ENCODE measurements at places on chromosomes 12 and 14.

GRCh38 chr12:56074396-56074795, 5.6 kb upstream of the ERBB3 start:
- no peak overlapping the region for H3K4me3 ChIP-seq
- DNase-seq, result no peak
- H3K27ac ChIP-seq, result no peak overlapping the region
- H3K27me3 ChIP-seq, result no peaks in the 10 kb centered on the region

- no peaks in the 10 kb centered on the region for H3K36me3 ChIP-seq
- H3K27me3 ChIP-seq, result no peaks in the 10 kb centered on the region
- peaks cover 5% of the 10 kb centered on the region for H3K4me1 ChIP-seq
- DNase-seq, result no peak
These were observed 396.8 kb downstream of the NUAK1 start for GRCh38 chr12:105741786-105742566.

DNA sequence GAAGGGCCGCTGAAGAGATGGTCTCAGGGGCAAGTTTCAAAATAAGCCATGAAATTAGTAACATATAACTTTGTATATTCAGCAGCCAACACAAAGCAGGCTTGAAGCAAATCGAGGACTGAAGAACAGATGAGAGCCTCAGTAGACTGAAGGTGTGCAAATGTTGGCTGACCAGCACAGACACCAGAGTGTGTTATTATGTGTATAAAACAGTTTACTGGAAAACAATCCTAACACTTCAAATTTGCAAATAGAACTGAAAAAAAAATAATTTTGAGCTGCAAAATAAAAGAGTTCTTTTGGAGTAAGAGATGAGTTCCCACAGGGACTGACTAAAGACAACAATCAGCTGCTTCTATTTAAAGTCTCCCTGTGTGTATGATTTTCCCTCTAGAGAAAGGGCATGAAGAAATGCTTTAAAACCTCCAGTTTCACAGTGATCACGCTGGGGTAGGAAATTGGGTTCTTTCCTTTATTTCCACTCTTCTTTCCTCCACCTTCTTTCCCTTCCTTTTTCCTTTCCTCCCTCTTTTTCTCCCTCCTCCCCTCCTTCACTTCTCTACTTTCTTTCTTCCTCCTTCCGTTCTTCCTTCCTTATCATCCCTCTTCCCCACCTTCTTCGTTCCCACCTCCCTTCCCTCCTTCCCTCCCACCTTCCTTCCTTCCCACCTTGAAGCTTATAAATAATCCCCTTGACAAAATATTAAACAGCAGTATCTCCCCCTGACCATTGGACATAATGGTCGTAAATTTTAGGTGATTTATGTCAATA, 383.9 kb upstream of the DCN start:
- H3K36me3 ChIP-seq, result no peaks in the 10 kb centered on the region
- H3K4me3 ChIP-seq, result no peak overlapping the region
- no peaks in the 10 kb centered on the region for H3K27me3 ChIP-seq

- H3K4me3 ChIP-seq, result no peak overlapping the region
- no peaks in the 10 kb centered on the region for H3K27me3 ChIP-seq
- H3K36me3 ChIP-seq, result no peaks in the 10 kb centered on the region
- no peaks in the 10 kb centered on the region for H3K4me1 ChIP-seq
- no peak for DNase-seq
These were observed 351.0 kb upstream of the FKBP4 start for GRCh38 chr12:2443776-2444175.

DNA sequence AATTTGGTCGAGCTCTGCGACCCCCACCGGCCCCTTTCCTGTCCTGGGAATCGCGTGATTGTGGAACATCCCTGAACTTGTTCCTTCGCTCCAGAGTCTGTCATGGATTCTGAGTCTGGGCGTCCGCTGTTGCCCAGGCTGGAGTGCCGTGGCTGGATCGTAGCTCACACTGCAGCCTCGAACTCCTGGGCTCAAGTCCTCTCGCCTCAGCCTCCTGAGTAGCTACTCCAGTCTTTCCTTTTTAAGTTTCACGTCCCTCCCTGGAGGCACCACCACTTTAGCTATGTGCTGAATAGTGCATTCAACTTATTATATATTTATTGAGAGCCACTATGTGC, 698 bp downstream of the ACOT6 start:
- no peaks in the 10 kb centered on the region for H3K4me1 ChIP-seq
- H3K36me3 ChIP-seq, result no peaks in the 10 kb centered on the region
- H3K27me3 ChIP-seq, result peaks cover 2% of the 10 kb centered on the region
- H3K27ac ChIP-seq, result no peak overlapping the region
- H3K4me3 ChIP-seq, result no peak overlapping the region

- no peaks in the 10 kb centered on the region for H3K27me3 ChIP-seq
- no peak for DNase-seq
- H3K36me3 ChIP-seq, result no peaks in the 10 kb centered on the region
- no peaks in the 10 kb centered on the region for H3K4me1 ChIP-seq
- no peak overlapping the region for H3K4me3 ChIP-seq
- H3K27ac ChIP-seq, result no peak overlapping the region
These were observed 53.4 kb downstream of the CYP46A1 start for GRCh38 chr14:99737451-99737951.

- H3K27me3 ChIP-seq, result no peaks in the 10 kb centered on the region
- no peaks in the 10 kb centered on the region for H3K36me3 ChIP-seq
- no peaks in the 10 kb centered on the region for H3K4me1 ChIP-seq
- H3K4me3 ChIP-seq, result no peak overlapping the region
- H3K27ac ChIP-seq, result no peak overlapping the region
- no peak for DNase-seq
These were observed 98.8 kb upstream of the NTF3 start for GRCh38 chr12:5333096-5333495.

DNA sequence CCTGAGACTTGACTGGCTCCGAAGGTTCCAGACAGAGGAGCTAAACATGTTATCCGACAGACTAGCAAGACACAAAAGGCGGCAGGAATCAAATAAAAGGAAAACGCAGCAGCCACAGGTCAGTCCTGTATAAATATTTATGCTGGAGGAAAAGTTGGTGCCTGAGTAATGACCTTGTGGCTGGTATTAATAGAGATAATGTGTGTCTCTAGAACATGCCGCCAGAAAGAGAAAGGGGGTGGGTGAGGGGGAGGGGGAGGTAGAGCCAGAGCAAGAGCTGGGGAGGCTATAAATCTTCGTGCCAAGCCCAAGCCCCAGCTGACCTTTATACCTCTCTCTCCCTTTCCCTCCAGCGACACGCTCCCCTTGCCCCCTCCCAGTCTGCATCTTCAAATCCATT, 590.4 kb downstream of the MED13L start:
- H3K36me3 ChIP-seq, result no peaks in the 10 kb centered on the region
- no peak overlapping the region for H3K27ac ChIP-seq
- no peak overlapping the region for H3K4me3 ChIP-seq
- no peaks in the 10 kb centered on the region for H3K27me3 ChIP-seq
- no peaks in the 10 kb centered on the region for H3K4me1 ChIP-seq

DNA sequence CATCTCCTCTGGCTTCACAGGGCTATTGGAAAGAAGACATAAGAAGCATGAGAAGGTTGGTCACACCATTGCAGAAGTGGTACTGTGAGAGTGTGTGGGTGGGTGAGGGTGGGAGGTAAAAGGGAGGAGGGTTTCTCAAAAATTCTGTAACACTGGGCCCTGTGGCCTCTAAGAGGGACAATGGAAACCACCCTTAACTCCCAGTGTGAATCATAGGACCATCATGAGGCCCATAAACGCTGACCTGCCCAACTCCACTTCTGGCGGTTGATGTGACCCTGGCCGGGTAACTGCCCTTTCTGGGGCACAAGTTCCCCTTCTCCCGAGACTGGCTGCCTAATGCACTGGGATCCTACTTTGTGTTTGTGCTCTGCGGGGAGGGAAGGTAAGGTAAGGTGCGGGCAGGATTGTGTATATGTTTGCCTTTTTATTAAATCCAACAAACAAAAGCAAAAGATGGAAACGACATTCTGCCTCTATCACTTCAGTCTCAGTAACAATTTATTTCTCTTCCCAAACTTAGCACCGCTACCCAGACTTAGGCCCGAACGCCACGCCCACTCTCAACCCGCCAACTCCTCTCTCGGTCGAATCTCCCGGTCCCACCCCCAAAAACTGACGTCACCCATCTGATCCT, 551 bp downstream of the METTL1 start:
- H3K27me3 ChIP-seq, result no peaks in the 10 kb centered on the region
- DNase-seq, result peak; percentile 97
- H3K4me1 ChIP-seq, result peaks cover 1% of the 10 kb centered on the region
- H3K36me3 ChIP-seq, result peaks cover 2% of the 10 kb centered on the region
- no peak overlapping the region for H3K27ac ChIP-seq
- H3K4me3 ChIP-seq, result peak overlapping the region; percentile 51

DNA sequence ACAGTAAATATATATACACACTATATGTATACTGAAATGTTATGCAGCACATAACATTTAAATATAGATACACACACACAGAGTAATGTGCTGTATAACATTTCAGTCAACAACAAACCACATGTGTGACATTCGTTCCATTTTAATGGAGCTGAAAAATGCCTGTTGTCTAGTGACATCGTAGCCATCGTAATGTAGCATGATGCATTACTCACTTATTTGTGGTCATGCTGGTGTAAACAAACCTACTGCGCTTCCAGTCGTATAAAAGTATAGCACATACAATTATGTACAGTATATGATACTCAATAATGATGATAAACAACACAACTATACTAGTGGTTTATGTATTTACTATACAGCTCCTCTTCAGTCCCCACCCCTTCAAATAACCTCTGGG, 119.0 kb upstream of the SLC38A4 start:
- no peak overlapping the region for H3K27ac ChIP-seq
- no peaks in the 10 kb centered on the region for H3K27me3 ChIP-seq
- no peaks in the 10 kb centered on the region for H3K4me1 ChIP-seq
- no peak for DNase-seq

DNA sequence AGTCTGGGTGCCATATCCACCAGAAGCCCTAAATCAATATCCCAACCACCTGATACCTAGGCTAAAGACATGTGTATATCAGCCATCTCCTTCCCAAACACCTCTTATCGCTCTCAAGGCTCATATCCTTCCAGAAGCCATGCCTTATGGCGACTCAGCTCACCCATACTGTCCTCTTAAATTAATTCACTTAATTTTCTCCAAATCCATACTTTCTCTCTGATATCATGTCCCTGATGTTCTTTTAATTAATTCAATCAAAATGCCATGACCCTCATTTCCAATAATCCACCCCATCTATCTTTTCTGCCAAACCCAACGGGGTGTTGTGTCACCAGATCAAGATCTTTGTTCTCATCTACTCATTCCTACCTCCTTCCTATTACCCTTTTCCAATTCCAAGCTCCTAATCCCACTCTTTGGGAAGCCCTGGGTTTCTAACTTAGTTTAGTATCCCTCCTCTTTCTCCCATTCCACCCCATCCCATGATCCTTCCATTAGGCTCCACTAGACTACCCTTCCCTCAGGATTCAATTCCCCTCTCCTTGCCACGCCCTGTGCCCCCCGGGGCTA, 723 bp downstream of the ATF7 start:
- DNase-seq, result no peak
- no peaks in the 10 kb centered on the region for H3K27me3 ChIP-seq
- no peak overlapping the region for H3K27ac ChIP-seq
- H3K4me3 ChIP-seq, result peak overlapping the region; percentile 61

DNA sequence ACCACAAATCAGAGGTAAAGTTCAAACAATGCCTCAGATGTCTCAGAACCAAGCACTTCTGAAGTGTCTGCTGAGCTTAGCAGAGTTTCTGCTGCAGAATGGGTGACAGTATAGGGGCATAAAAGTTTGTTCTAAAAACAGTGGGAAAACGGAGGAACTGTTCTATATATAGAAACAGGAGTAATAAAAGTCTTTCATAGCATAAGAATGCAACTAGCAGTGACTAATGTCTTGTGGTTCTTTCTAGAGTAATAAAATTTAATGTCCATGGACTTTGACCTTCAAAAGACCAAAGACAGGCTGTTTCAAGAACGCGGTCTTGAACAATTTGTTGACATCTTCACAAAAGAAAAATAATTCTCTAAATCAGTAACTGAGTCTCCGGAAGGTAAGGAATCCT, 107.5 kb upstream of the FAR2 start:
- H3K27me3 ChIP-seq, result no peaks in the 10 kb centered on the region
- DNase-seq, result no peak
- no peak overlapping the region for H3K4me3 ChIP-seq
- H3K4me1 ChIP-seq, result no peaks in the 10 kb centered on the region
- no peak overlapping the region for H3K27ac ChIP-seq

GRCh38 chr14:96215452-96216244, 11.0 kb downstream of the BDKRB2 start:
- DNase-seq, result no peak
- no peak overlapping the region for H3K27ac ChIP-seq
- H3K4me3 ChIP-seq, result no peak overlapping the region
- H3K27me3 ChIP-seq, result no peaks in the 10 kb centered on the region

DNA sequence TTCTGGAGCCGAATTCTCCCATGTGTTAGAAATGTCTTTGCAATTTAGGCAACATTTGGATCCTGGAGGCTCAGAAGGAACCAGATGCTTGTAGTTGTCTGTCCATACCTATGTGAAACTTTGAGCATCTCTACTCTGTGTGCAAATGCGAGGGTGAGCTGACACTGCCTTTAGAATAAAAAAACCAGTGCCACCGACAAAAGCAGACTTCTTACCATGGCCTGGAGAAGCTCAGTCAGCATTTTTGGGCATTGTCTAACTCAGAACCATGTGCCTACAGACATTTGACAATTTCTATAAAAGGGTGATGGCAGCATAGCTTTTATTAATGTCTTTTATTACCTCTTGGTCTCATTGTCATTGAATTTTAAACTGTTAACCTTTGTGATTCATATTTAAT, 78.4 kb upstream of the PPM1H start:
- H3K27me3 ChIP-seq, result no peaks in the 10 kb centered on the region
- H3K4me3 ChIP-seq, result no peak overlapping the region
- no peak overlapping the region for H3K27ac ChIP-seq
- DNase-seq, result no peak

DNA sequence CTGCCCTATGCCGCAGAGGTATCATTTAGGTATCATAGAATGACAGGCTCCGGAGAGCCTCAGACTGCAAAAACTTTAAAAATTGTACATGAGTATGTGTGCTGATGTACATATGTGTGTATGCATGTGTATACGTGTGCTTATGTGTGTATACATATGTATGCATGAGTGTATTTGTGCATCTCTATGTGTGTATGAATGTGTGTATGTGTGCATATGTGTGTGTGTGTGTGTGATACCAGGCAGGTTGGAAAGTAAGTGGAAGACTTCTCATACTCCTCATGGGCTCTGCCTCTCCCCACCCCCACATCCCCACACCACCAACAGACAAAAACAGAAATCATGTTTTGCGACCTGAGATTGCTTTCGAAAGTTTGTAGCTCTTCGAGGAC, 621 bp upstream of the TMEM117 start:
- DNase-seq, result no peak
- no peaks in the 10 kb centered on the region for H3K27me3 ChIP-seq
- no peak overlapping the region for H3K27ac ChIP-seq
- H3K36me3 ChIP-seq, result no peaks in the 10 kb centered on the region
- H3K4me1 ChIP-seq, result no peaks in the 10 kb centered on the region

GRCh38 chr14:79705126-79705894, 506.0 kb downstream of the DIO2 start:
- H3K4me3 ChIP-seq, result no peak overlapping the region
- no peak for DNase-seq

- no peaks in the 10 kb centered on the region for H3K36me3 ChIP-seq
- H3K4me1 ChIP-seq, result peaks cover 5% of the 10 kb centered on the region
- no peak overlapping the region for H3K4me3 ChIP-seq
- no peak for DNase-seq
- H3K27me3 ChIP-seq, result no peaks in the 10 kb centered on the region
These were observed 52.5 kb downstream of the PAX9 start for GRCh38 chr14:36713960-36714703.

GRCh38 chr12:86233126-86233525, 23.1 kb downstream of the MGAT4C start:
- H3K4me3 ChIP-seq, result no peak overlapping the region
